ENCODE measurements at places on chromosomes 1 and 21.

DNA sequence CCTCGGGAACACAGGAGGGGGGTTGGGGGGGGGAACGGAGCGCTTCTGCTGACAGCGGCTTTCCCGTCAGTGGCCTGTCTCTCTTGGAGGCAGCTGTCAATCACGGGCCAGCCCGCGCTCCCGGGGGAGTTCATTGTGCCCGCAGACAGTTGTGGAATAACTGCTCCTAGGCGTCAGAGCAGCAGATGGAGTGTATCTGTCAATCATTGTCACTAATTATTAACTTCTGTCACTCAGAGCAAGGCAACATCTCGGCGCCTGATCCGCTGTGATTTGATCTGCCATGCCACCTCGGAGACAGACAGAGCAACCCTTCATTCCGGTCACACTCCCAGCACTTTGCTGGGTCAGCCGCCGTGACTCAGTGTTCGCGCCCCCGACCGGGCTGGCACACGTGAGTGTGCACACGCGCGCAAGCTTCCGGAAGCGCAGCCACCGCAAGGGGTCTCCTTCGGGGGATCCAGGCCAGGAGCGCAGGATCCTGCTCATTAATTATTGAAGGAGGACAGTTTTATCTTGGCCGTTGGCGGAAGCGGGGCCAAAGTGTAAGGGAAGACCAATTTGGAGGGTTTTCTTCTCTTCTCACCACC, 75.8 kb downstream of the RRAGC start:
- DNase-seq = no peak

DNA sequence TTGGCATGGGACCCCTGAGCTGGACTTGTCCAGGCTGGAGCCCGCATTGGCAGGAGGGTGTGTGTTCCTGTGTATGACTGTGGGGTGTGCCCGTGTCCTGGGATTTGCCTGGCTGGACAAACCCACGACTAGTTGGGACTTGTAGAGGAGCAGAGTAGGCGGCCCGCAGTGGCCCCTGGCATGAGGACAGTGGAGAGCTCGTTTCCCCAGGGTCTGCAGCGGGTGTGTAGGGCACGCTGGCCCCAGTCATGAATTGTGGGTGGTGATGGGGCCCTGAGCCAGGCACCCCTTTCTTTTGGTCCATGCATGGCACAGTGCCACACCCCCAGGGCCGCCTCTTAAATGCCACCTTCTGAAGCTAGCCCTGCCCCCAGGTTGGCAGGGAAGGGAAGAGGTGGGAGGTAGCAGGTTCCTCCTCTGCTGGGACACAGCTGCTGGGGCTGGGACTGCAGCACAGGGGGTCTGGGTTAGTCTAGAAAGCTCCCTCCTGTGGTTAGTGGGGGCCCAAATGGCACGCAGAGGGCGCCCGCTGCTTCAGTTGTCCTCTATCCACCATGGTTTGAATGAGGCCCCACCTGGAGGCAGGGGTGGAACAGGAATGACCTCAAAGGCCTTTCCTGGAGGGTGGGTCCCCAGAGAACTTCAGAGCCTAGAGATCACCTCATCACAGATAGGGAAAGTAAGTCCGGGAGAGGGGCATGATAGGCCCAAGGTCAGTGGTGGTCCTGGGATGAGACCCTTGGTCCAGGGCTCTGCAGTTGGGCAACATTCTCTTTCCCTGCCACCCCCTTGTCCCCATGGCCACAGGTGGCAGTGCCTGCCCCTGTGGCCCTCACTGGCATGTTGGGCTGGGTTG, 4.1 kb downstream of the CROCC start:
- DNase-seq = no peak

GRCh38 chr1:239260842-239261241, 125.5 kb upstream of the CHRM3 start:
- DNase-seq = no peak

DNA sequence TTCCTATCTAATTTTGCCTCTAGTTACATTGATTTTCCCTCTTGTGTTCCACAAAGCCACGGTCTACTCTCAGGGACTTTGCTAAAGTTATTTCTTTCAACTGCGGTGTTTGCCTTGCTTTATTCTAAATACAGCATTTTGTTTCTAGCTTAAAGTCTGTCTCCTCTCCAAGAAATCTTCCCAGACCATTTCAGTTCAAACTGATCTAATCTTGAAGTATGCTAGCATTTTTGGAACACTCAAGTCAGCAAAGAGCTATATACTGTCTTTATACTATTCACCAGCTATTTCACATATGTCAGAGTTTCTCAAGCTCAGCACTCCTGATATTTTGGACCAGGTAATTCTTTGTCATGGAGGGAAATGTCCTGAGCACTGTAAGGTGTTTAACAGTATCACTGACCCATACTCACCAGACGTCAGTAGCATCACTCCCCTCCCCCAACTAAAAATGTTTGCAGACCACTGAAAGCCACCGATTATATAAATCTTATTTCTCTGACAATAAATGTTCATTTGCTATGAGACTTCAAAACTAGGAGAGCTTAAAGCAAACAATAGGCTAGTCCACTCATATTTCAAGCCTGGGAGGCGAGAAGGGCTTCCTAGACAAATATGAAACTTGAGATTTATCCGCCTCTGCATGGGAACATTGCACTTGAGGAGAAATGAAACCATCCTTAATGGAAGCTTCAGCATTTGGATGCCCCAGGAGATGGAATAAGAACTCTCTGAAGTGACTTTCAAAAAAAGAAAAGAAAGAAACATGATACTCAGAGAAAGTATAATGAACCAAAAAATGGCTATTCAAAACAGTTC, 81.1 kb downstream of the KIAA0319L start:
- DNase-seq = no peak

- DNase-seq = no peak
These were observed 25.6 kb downstream of the IL23R start for GRCh38 chr1:67191668-67192520.

DNA sequence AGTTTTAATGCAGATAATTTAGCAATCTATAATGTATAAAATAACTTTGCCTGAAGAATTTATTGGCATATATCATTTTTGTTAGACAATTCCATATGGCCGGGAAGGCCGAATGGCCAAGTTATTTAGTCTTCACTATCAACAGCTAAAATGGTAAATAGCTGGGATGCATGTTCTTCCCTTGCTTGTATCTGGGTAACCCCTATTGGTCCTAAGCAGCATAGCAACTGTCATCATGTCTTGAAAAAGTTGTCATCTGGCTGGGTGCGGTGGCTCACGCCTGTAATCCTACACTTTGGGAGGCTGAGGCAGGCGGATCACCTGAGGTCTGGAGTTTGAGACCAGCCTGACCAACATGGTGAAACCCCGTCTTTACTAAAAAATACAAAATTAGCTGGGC, 340.0 kb upstream of the DPYD start:
- DNase-seq = no peak

DNA sequence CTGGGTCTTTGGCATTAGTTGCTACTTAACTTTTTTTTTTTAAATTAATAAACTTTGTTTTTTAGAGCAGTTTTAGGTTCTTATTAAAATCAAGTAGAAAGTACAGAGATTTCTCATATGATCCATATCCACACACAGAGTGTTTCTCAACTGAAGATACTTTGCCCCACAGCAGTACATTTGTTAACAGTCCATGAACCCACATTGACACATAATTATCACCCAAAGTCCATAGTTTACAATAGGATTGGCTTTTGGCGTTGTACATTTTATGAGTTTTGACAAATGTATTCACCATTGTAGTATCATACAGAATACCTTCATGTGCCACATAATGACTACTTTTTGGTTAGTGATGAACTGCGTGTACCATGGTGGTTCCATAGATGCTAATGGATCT, 106.8 kb downstream of the ADGRL2 start:
- no peak for DNase-seq

GRCh38 chr1:62090016-62090415, 104.6 kb upstream of the L1TD1 start:
- no peak for DNase-seq

DNA sequence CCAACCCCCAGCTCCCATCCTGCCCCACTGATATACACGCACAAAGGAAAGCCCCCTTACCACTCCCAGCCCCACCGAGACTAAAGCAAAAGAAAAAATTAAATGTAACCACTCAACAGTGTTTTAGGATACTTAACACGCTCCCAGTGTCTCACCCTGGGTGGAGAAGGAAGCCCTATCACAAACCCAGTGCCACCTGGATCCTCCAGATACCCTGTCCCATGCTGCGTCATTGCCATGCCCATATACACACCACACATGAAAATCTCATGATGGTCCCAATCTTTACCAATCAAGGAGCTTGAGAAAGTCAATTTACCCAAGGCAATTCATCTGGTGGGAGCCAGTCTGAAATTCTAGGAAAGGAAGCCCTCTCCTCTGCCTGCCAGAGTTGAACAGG, 11.2 kb downstream of the KIAA1614 start:
- no peak for DNase-seq

DNA sequence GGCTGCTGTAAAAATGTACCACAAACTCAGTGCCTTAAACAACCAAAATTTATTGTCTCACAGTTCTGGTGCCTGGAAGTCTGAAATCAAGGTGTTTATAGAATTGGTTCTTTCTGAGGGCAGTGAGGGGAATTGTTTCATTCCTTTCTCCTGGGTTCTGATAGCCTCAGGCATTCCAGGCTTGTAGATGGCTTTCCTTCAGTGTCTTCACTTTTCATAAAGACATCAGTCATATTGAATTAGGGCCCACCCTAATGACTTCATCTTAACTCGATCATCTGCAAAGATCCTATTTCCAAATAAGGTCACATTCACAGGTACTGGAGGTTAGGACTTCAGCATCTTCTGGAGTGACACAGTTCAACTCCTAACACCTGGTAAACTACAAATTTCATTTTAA, 15.0 kb downstream of the CDKN2C start:
- DNase-seq = no peak

DNA sequence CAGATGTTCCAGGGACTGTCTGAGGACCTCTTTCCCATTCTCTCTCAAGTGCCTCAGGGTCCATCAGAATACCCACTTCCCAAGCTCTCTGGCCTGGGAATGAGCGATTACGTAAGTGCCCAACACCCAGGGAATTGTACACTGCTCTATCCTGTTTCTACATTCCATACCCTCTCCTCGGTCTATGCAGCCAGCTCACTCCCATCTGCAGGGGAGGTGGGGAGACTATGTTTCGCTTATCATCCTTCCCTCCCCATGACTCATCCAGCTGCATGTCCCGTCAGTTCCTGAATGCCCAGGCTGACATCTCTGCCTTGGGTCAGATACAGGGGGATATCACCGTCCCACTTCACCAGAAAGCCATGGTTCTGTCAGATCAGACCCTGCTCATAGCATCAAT, 34.5 kb upstream of the CD1D start:
- no peak for DNase-seq

DNA sequence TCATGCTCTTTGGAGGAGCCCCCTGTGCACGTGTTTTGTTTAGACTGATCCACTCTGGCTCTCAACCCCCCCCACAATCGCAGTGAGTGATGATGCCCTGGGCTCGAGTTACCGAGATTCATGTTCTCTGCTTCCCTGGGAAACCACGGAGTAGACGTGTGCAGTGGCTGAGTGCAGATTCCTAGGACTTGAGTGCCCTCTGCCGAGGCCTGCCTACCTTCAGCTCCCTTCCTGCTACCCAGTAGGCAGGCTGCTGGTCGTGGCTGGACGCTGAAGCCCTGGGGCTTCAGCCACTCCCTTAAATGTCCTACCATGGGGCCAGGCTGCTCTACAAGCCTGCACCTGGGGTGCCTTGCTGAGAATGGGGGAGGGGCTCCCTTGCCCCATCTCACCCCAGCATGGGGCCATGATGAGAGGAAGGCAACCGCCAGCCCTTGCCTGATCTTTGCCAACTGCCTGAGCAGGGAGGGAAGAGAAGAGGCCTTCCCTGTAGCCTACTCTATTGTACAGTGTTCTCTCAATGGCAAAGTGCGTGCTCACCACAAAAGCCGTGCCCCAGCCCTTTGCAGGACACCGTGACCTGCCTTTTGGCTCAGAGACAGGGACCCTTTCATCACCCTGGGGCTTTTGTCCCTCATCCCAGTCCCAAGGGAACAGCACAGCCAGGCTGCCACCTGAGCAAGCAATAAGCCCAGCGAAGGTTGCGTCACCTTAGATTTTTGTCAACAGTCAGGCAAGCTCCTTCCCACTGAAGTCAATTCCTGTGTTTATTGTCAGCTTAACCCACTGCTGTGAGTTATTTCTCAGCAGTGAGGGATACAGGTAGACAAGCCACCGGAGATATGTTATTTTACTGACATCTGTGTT, 4.1 kb upstream of the GRIK3 start:
- no peak for DNase-seq

DNA sequence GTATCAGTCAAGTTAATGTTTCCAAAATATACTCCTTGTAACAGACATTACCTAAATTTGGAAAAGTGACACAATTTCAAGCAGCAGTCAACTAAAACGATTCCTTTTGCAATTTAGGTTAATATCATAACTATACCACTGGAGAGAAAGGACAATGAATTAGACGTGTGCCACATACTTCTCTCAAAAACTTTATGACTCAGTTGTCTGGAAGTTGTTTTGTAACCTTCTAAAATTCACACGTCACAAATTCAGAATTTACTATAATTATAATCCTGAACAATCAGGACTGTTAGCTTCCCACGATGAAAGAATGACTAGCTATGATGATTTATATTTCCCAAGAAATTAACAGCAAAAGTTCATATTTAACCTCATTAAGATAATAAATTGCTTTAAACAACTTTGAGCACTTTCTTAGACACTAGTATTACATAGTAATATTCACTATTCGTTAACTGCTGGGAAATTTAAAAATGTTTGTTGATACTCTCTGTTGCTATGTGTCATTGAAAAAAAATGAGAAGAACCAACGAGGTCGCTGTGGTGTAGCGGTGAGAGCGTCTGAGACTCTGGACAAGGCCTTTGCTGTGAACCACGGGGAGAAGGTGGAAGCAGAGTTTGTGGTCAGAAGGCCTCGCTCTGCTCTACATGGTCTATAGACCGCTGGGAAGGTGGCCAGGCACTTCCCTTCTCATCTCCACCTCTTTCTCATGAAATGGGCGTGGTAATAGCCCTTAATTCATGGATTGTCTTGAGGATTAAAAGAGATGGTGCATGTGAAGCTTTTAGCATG, 27.9 kb upstream of the BATF3 start:
- DNase-seq = no peak

- no peak for DNase-seq
These were observed 79.0 kb downstream of the HS2ST1 start for GRCh38 chr1:86993269-86993985.

GRCh38 chr1:113874012-113874879, 2.7 kb upstream of the PTPN22 start:
- DNase-seq = peak; percentile 25

- no peak for DNase-seq
These were observed 1.1 kb upstream of the RPRD2 start for GRCh38 chr1:150362721-150363425.

- DNase-seq = no peak
These were observed 38.5 kb downstream of the EDEM3 start for GRCh38 chr1:184716158-184716557.

DNA sequence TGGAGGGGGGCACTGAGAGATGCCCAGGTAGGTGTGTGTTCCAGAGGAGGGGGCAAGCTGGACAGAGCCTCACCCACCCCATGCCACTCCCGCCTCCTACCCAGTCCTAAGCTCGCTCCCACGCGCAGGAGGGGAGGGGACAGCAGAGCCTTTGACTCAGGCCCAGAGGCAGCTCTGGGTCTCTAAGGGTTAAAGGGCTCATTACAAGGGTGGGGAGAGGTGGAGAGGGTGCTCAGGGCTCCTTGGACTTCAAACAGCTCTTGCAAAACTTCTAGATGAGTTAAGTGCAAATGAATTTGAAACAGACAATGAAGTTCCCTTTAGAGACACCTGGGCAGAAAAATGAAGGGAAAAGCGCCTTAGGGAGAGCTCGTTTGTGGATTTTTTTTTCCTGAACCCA, 104.2 kb upstream of the CASZ1 start:
- DNase-seq = no peak

- no peak for DNase-seq
These were observed 258.0 kb downstream of the LTN1 start for GRCh38 chr21:28734522-28735175.

- no peak for DNase-seq
These were observed 82.9 kb upstream of the SSX2IP start for GRCh38 chr1:84773195-84773594.

Data from NT2/D1 (cell line).